ENCODE measurements at places on chromosomes 1 and 21.

GRCh38 chr1:29851691-29852090 lies 615.4 kb downstream of the PTPRU start:
- DNase-seq = no peak

- no peak for DNase-seq
Measured at GRCh38 chr1:199290186-199290585, 651.3 kb downstream of the PTPRC start.

- DNase-seq = no peak
Measured at GRCh38 chr1:67468066-67468718, 38.0 kb upstream of the SERBP1 start.

- DNase-seq = no peak
Measured at GRCh38 chr1:188027613-188028012, 1198.9 kb downstream of the PLA2G4A start.

DNA sequence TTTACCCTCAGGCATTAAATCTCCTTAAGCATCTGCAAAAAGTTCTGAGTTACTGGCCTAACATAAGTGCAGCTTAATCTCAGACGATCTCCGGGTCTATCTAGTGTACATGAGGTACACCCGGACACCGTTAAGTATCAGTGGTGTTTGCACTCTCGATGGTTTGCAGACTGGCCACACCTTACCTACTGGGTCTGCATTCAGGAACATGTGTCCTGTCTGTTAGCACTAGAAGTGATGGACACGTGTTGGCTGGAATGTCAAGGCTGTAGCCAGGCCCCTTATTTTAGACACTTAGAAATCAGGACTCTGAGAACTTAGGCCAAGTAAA lies 783 bp upstream of the AGL start:
- no peak for DNase-seq

- DNase-seq = no peak
Measured at GRCh38 chr1:114627107-114627506, 42.7 kb downstream of the DENND2C start.
